ENCODE measurements at places on chromosomes 3 and 15.

GRCh38 chr3:136485777-136486176 lies 235.6 kb downstream of the PCCB start:
- no peak for DNase-seq

GRCh38 chr15:59997070-59997701 lies 6.9 kb upstream of the FOXB1 start:
- DNase-seq, result no peak

DNA sequence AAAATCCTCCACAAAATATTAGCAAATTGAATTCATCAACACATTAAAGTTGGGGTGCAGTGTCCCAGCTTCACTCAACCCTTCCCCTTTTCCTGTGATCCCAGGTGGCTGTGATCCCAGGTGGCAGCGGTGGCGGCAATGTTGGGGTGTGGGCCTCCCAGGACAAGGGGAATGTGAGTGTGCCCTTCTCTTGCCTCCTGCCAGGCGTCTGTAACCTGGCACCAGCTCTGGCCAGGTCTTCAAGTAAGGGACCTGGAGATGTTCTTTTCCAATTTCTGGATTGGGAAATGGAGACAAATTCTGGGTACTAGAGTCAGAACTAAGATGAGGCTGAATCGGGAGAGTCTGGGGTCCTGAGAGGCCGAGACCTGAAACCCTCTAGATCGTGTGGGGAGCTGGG lies 20.1 kb downstream of the GOLGA6A start:
- no peak for DNase-seq

GRCh38 chr15:59380902-59381610 lies 8.4 kb upstream of the MYO1E start:
- no peak for DNase-seq

DNA sequence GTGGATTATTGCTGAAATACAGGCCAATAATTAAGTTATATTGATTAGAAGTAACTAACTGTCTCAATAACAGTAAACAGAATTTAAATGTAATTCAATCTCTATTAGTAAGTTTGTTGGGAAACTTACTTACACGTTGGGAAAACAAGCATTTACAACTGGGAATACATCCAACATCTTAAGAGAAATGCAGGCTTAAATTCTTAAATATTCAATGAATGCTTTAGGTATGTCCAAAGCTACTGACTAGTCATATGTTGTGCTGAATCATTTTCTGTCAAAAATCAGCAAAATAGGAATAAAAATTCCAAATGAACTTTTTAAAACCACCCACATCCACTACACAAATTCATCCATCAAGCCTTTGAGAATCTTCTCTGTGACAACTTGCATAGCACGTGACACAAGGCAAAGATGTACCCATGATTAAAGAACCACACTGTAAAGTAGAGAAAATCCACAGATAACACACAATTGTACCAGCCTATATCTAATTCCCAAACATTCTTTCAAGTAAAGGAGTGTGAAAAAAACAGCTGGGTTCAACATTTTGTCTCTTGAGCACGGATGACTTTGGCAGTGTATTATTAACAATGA lies 60.0 kb downstream of the NMNAT3 start:
- DNase-seq, result no peak

DNA sequence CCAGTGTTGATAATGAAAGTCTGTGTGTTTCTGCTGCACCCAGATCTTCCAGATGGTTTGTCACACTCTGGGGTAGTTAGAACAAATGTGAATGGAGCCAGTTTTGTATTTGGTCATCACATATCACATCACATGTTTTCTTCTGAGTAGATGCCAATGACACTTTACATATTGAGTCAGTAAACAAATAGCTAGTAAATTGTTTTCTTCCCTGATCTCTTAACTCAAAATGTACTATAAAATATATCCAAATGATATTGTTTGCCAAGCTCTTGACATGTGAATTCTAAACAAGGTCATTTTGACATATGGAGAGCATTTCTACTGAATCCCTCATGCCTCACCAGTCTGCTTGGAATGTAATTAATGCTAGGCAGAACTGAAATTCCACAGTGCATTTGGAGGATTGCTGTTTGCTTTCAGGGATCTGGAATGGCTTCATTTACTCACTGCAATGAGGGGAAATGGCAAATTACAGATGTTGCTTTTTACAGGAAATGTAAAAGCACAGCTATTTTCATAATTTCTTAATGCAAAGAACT lies 45.0 kb downstream of the PDHB start:
- DNase-seq, result peak; percentile 50

- DNase-seq, result no peak
Observed at GRCh38 chr3:146646261-146646660, 41.1 kb upstream of the PLSCR5 start.

- peak; percentile 64 for DNase-seq
Observed at GRCh38 chr15:78243491-78243941, 9.2 kb upstream of the ACSBG1 start.

DNA sequence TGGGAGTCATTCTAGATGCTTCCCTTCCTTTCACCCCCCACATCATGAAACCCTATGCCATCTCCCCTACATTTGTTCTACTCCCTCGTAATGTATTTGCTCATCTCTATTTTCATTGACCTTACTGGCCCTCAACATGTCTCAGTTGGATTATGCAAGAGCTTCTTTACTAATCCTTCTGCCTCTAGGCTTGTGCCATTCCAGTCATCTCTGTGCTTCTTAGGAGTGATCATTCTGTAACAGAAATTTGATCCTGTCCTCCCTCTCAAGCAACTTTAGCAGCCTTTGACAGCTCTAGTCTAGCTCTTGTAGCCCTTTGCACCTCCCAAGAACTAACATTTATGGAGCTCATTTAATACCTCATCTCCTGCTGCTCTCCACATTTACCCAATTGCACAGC lies 64.7 kb downstream of the ISL2 start:
- DNase-seq, result no peak

DNA sequence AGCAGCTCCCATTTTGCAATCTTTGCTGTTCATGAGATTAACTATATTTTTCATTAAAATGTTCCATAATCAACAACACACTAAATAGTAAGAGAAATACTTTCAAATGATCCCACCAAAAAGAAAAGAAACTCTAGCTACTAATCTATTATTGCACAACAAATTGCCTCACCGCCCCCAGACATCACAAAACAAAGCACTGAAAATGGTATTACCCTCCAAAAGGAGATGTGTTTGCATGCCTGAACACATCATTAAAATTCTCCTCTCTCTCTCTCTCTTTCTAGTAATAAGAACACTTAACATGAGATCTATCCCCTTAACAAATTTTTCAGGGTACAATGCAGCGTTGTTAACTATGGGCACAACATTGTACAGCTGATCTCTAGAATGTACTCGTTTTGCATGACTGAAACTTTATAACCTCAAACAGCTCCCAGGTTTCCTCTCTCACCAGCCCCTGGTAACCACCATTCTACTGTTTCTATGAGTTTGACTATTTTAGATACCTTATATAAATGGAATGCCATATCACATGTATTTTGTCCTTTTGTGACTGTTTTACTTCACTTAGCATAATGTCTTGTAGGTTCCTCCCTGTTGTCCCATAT lies 33.1 kb downstream of the WNT5A start:
- no peak for DNase-seq

- DNase-seq, result peak; percentile 42
Observed at GRCh38 chr3:105365391-105366325, 1.1 kb upstream of the ALCAM start.

- peak; percentile 98 for DNase-seq
Observed at GRCh38 chr3:4474683-4475490, 7.8 kb upstream of the SUMF1 start.

DNA sequence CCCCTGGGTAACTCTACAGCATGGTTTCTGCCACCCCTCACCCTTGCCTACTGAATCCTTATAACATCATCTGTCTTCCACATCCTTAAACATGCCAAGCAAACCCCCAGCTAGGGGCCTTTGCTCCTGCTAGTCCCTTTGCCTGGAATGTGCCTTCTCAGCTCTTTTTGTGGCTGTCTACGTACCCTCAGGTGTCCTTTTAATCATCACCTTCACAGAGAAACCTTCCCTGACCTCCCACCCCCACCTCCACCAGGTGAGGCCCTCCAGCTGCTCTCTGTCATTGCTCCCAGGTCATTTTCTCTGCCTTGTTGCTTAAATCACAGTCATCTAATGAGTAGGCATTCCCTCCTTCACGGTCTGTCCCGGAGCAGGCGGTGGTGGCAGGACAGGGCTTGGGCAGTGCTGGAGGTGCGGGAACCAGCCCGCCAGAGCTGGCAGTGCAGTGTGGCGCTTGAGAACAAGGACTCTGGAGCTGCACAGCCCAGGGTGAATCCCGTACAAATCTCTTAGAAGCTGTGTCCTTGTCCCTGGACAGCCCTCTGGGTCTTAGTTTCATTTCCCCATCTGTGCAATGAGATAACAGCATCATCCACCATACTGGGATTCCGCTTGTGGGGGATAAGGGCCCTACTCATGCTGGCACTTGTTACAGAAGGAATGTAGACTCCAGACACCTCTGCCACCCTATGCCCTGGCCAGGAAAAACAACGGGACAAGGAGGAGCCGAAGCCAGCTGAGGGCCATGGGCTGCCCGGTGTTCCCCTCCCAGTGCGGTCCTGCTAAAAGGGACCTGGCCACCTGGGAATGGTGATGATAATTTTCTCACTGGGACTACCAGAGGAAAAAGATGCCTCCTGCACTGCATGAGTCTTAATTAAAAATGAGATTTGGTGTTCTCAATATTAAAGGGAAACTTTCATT lies 52.1 kb upstream of the IQSEC1 start:
- no peak for DNase-seq

GRCh38 chr3:71874618-71875017 lies 89.7 kb upstream of the PROK2 start:
- DNase-seq, result no peak

All from lung microvascular endothelial cell (primary cell).